ENCODE measurements at places on chromosomes 6 and 20. TPM values are rescaled to one million over a fixed set of nuclear protein-coding genes. Genes with fewer than 3 reads are reported as not detected.

Gene SRMS
- not detected for total RNA-seq

Gene ANKRD66
- total RNA-seq: not detected

Gene CD40
- 0.28 TPM for total RNA-seq

Gene GSTA2
- total RNA-seq: not detected

Gene STX7
- total RNA-seq: 26.1 TPM

Gene TOX2
- total RNA-seq: 1.1 TPM

Gene COL20A1
- not detected for total RNA-seq

Gene COL12A1
- 502 TPM for total RNA-seq

Gene CGA
- total RNA-seq: not detected

Gene TGM2
- 237 TPM for total RNA-seq

Gene MAP3K7
- 29.9 TPM for total RNA-seq

Gene MAS1
- total RNA-seq: not detected

Gene RIPOR3
- 0.54 TPM for total RNA-seq

Gene PDYN
- total RNA-seq: not detected

Gene CDH26
- total RNA-seq: not detected

Gene FLRT3
- 6.6 TPM for total RNA-seq

Gene FAM50B
- 3.9 TPM for total RNA-seq

DNA sequence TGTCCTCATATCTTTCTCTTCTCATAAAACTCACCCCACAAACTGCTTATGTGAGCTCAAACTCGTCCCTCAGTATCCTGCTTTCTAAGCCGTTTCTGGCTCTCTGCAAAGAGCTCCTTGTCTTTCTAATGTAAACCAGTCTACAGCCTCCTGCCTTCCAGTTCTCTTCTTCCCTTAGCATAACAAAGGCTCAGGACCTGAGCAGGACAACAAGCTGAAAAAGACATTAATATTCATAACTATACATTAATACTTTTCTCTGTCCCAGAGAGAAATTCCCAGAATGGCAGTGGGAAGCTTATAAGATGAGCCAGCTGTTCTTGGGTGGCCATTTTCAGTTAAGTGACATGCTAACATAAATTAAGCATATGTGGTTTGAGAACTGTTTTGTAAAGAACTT, 207.0 kb upstream of the TCF21 start:
- no peak for DNase-seq

DNA sequence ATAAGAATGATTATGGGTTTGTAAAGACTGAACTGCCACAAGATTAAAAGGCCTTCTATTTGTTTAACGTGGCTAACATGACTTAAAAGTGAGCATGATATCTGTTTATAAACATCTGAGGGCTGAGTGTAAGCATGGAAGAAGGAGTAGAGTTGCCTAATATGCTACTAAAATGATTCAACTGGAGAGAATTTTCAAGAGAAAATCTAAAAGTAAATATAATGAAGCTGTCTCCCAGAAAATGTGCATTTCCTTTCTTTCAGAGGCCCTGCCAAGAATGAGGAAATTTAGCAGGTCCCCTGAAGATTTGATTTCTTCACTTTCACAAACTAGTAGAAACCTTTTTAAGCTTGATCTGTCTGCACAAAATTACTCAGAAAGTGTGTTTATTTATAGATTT, 4.2 kb upstream of the EYA4 start:
- DNase-seq: peak; percentile 92

GRCh38 chr6:14142511-14143223, 25.1 kb downstream of the CD83 start:
- no peak for DNase-seq

- no peak for DNase-seq
Observed at GRCh38 chr20:44464514-44464913, 11.2 kb upstream of the TTPAL start.

GRCh38 chr6:44831002-44831610, 443.6 kb downstream of the CDC5L start:
- DNase-seq: no peak

DNA sequence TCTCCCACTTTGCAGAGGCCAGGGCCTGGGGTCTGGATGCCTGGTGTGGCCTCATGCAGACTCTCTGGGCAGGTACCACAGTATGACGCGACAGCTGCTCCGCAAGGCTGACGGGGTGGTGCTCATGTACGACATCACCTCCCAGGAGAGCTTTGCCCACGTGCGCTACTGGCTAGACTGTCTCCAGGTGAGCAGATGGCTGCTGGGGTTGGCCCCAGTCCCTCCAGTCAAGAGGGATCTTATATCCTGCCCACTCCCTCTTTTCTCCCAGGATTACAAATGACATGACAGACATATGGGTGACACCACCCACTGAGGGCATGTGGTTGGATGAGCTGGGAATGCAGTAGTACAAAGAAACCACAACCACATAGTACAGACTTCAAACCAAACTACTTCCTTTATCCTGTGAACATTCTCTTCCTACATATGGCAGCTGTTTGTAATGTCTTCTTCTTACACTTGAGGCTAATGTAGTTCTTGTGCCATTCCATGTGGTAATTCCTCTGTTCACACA, 29.9 kb downstream of the RAB44 start:
- peak; percentile 29 for DNase-seq

- DNase-seq: no peak
Observed at GRCh38 chr6:6694368-6694780, 105.9 kb downstream of the LY86 start.

DNA sequence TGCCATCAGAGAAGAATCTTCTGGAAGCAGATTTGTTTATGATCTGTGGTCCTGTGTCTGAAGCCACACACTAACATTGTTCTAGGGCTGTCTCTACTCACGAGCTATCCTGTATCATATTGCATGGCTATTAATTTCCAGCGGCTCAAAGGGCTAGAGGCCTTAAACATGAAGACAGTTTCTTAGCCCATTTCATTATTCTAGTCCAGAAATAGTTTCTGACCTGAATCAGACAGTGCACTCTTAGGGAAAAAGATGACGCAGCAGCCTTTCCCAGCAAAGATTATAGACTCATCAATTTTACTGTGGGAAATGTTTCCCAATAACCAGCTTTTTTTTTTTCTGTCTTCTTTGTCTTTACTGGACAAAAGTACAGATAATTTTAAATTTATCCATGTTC, 105.3 kb upstream of the SUPT3H start:
- peak; percentile 98 for DNase-seq

GRCh38 chr6:106085984-106086813, at the start of gene PRDM1:
PRDM1 (plus strand) TSS chr6:106086336; CDS start chr6:106086554, 218 bp downstream.
- peak; percentile 72 for DNase-seq

GRCh38 chr20:16011519-16011918, 561.7 kb downstream of the KIF16B start:
- DNase-seq: no peak

GRCh38 chr6:16761471-16762267, 409 bp upstream of the ATXN1 start:
- peak; percentile 91 for DNase-seq

- no peak for DNase-seq
Observed at GRCh38 chr6:71035871-71036270, 79.0 kb upstream of the B3GAT2 start.

- no peak for DNase-seq
Observed at GRCh38 chr20:61205769-61206168, 46.3 kb upstream of the CDH4 start.

GRCh38 chr6:155313602-155314091, 637 bp downstream of the TFB1M start:
- DNase-seq: no peak

- no peak for DNase-seq
Observed at GRCh38 chr6:154459513-154459912, 51.0 kb downstream of the CNKSR3 start.

- no peak for DNase-seq
Observed at GRCh38 chr6:129643968-129644367, 66.0 kb downstream of the ARHGAP18 start.

GRCh38 chr20:40782043-40782368, 93.0 kb upstream of the MAFB start:
- no peak for DNase-seq

GRCh38 chr20:49351775-49352174, 73.9 kb upstream of the ZNFX1 start:
- no peak for DNase-seq

DNA sequence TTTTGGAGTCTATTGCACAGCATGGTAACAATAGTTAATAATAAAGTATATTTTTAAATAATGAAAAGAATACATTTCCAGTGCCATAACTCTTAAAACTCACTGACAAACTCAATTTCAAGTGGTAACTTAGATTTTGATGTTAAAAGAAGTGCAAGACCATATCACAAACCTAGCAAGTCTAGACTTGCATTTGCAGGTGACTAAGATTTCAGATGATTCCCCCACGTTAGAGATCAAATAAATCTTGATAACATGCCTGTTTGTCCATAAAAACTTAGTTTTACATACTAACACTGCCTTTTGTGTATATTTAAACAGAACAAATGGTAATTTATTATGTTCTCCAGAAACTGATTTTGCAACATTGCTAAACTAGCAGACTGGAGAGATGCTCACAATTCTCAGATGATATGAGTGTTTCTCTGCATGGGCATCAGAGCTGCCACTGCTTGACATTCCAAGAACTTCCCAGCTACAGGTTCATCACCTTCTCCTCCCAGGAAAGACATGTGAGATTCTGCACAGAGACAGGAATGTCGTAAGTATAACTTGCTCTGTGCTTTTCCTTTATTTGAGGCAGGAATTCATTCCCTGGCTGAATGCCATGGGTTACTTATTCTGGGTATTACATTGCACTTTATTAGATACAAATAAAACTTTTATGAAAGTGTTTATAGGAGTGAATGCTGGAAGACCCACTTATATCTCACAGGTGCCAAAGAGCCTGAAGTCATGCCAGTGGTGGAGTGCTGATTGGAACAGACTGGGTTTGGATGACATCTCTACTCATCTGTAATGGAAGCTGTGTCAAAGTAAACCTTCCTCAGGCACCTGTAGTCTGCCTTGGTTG, 160.2 kb upstream of the FOXA2 start:
- DNase-seq: no peak

All from IMR-90 (cell line).